ENCODE measurements at places on chromosomes 12 and 14.
A peak's percentile ranks its signal among the peaks of the same experiment; 100 is the strongest.

GRCh38 chr12:26327975-26328644 is 132.7 kb downstream of the SSPN start:
- peak; percentile 84 for DNase-seq

DNA sequence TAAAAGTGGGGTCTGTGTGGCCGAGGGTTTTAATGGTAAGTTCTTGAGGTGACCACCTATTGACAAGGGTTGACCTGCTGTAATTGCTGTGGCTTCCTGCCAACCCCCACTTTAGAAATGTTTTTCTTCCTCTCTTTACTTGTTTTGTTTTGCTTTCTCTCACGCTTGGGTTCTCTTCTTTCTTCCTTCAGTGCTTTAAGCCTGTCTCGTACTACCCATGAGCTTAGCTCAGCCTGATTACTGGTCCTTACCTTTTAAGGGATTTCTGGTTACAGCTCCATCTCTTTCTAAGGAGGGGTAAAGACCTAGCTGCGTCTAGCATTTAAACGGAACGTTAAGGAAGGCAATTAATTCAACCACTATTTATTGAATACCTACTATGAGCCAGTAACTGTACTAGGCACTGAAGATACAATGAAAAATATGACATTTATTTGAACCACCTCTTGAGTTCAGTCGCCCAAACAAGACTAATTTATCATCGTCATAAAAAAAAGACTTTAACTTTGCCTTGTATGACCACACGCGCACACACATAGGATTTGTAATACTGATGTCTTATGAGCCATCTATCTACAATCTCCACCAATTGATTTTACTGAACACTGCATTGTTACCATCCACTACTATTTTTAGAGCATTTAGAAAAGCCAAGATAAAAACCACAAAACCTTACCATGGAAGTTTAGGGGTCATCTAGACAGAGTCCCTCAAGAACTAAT is 888 bp upstream of the PPP1R12A start:
- peak; percentile 33 for DNase-seq

DNA sequence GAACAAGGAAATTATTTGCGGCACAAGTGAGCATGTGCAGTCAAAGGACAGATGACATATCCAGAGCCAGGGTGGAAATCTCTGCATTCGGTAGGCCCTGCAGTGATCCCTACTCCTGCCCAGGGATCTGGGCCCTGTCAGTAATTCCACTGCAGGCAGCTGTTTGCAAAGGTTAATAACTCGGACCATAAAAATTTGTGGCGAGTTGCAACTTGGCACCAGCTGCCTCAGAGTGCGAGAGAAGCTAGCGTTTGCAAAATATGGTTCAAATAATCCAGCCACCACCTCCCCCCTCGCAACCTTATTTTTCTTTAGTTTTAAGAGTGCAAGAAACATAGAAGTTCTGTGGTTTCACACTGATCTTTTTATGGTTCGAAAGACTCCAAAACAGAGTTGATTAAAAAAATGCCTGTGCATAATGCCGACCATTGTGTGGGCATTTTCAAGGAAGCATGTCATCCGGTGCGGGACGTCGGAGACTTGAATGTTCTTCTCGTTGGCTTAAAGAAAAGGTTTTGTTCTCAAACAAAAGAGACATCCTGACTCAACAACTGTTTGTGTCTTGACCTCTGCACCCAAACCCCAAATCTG is 224.5 kb downstream of the BCL11B start:
- no peak for DNase-seq

DNA sequence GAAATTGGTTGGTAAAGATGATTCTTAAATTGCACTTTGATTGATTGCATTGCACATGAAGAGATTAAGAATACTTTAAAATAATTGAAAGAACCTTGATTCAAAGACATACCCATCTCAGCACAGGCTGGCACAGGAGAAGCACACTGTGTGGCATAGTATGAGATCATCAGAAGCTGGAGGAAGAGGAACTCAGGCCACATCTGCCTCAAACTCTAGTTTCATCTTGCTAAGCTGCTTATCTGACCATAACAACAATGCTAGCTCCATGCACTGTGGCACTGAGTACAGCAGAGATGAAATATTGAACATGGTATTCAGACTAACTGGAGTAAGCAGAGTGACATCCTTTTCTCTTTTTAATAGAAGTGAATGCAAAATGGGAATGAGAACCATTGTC is 99.1 kb downstream of the TBC1D30 start:
- peak; percentile 16 for DNase-seq

- no peak for DNase-seq
Observed at GRCh38 chr14:91919814-91920213, 27.7 kb downstream of the FBLN5 start.

- no peak for DNase-seq
Observed at GRCh38 chr12:38279756-38280155, 36.8 kb upstream of the ALG10B start.

Measured in MV-4-11 (cell line).